Stimulated activated CD4-positive, alpha-beta T cell treated with anti-CD3 and anti-CD28 coated beads, Interleukin-1b, Interleukin-23, amount 100 ng/mL, for 1 hour (primary cell): ENCODE measurements at places on chromosomes 11 and 22.

DNA sequence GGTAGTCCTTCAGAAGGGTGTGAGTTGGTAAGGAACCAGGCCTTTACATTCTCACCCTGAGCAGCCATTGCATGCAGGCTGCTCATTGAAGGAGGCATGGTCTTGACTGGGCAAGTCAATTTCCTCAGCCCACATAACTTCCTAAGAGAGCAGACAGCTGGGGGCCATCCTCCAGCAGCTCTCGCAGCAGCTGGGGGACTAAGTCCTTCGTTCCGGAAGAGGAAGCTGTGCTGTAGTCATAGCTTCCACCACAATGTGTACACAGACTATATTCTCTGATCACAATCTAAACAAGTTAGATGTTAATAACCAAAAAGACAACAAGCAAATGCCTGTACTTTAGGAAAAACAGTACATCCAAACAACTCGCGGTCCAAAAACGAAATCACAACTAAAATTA is 30.1 kb upstream of the MPPED1 start:
- no peak for DNase-seq

GRCh38 chr22:40525250-40525884 is 111.2 kb downstream of the MRTFA start:
- peak; percentile 63 for DNase-seq

- no peak for DNase-seq
Measured at GRCh38 chr11:1276041-1276790, 33.2 kb downstream of the TOLLIP start.

- peak; percentile 34 for DNase-seq
Measured at GRCh38 chr11:123580557-123581275, 73.7 kb downstream of the SCN3B start.
